SJSA1 (cell line): ENCODE measurements at places on chromosomes 7 and 10. TPM values are rescaled to one million over a fixed set of nuclear protein-coding genes. Genes with fewer than 3 reads are reported as not detected.
A peak's percentile ranks its signal among the peaks of the same experiment; 100 is the strongest.

The LRRC4 gene
- total RNA-seq: 0.34 and 1.4 TPM in 2 replicates

The SLC26A4 gene
- 0.22 and 0.24 TPM in 2 replicates for total RNA-seq

The ACBD7 gene
- total RNA-seq: 7.3 and 9.1 TPM in 2 replicates

DNA sequence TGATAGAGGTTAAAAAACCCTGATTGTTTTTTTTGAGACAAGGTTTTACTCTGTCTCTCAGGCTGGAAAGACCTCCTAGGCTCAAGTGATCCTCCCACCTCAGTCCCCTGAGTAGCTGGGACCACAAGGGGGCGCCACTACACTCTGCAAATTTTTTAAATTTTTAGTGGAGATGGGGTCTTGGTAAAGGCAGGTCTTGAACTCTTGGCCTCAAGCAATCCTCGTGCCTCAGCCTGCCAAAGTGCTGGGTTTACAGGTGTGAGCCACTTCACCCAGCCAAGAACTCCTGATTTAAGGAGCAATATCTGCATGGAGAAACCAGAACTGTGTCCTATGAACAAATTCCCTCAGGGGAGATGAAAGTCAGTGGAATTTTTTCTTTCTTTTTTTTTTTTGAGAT is 7.3 kb upstream of the KLHDC10 start:
- DNase-seq: peak; percentile 51

DNA sequence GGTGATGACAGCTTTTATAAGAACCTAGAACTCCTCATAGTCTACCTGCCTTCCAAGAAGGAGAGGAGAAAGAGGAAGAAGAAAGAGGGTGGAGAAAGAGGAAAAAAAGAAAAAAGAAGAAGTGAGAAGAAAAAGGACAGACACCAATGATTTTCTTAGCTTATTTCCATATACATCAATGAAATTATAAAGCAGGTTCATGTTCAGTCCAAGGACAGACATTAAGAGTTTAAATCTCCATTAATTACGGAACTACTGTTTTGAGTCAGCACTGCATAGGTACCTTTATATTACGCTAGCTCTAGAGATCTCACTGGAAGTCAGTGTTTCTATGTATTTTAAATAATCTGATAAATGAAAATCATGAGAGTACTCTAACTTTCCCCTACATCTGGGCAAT is 309.0 kb upstream of the HGF start:
- no peak for DNase-seq

DNA sequence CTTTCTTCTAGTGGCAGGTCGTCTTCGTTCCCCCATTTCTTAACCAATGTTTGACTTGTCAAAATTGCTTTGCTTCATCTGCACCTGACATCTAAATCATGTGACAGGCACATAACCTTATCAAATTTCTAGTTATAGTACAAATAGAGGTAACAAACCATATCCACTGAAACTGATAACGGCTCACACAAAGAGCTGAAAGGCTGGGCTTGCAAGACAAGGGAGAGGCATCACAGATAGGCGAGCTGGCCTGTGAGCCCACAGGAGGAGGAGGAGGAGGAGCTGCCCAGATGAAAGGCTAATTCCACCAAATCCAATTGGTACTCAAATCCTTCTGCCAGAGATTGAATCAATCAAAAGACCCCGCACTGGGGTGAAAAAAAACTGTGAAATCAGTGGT is 80.2 kb upstream of the NEBL start:
- DNase-seq: no peak

GRCh38 chr7:79096361-79096805 is 357.1 kb downstream of the MAGI2 start:
- DNase-seq: no peak

- DNase-seq: no peak
Measured at GRCh38 chr7:137110091-137110509, 233.4 kb downstream of the PTN start.

DNA sequence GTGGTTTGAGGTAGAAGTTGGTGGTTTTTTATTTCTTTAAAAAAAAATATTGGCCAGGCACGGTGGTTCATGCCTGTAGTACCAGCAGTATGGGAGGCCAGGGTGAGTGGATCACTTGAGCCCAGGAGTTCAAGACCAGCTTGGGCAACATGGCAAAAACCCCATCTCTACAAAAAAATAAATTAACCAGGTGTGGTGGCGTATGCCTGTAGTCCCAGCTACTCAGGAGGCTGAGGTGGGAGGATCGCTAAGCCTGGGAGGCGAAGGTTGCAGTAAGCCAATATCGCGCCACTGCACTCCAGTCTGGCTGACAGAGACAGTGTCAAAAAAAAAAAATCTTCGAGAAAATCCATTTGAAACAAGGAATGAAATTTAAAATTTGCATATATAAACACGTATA is 1.1 kb downstream of the IL2RA start:
- no peak for DNase-seq

- peak; percentile 93 for DNase-seq
Measured at GRCh38 chr7:73850781-73851207, 8.5 kb upstream of the METTL27 start.

DNA sequence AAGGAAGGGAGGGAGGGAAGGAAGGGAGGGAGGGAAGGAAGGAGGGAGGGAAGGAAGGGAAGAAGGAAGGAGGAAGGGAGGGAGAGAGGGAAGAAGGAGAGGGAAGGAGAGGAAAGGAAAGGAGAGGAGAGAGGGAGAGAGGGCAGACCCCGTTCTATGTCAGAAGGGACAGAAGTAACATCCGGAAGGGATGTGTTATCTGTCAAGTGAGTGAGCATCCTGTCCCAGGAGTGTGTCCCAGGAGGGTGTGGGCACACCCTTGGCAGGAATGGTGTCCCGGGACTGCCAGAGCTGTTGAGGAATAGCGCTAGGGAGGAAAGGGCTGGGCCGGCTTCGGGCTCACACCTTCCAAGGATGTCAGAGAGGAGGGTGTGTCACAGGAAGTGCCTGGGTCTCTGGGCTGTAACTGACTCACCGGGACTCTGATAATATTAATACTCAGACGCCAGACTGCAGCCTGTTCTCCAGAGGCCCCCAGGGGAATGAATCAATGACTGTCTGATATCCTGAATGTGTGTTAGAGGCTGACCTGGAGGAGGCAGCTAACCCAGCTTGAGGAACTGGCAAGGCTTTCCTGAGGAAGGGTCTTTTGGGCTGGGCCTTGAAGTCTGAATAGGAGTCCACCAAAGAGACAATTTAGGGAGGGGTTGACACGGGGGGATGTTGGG is 125.6 kb upstream of the TNRC18 start:
- peak; percentile 48 for DNase-seq
